ENCODE measurements at places on chromosomes 11 and 22.

GRCh38 chr11:57899378-57899777 is 124.3 kb upstream of the OR9Q1 start:
- no peak for DNase-seq

DNA sequence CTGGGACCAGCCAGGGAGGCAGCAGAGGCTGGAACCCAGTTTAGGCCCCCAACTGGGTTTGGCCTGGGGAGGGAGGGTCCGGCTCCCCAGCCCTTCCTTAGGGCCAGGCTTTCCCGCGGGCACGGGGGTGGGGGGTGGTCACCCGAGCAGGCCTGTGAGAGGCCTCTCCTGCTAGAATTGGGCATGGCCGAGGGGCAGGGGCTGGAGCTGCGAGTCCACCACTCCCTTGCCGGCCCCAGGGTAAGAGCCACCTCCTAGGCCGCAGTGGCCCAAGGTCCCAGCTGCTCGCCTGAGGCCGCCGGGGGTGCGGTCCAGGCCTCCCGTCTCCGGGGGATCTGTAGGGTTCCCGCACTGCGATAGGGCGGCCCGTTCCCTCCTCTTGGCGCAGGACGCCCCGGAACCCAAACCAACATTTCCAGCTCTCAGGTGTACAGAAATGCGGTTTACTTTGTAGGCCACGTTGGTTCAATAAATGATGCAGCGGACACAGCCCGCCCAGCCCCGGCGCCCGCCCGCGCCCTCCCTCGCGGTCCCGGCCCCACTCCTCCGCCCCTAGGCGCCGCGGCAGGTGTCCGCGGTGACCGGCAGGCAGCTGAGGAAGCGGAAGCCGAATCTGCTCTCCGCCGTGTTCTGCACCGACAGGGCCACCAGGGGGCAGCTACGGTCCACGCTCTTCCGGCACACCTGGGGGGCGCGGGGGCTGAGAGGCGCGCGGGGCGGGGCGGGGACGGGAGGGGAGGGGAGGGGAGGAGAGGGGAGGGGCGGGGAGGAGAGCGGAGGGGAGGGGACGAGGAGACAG is 5.9 kb downstream of the LMNTD2 start:
- DNase-seq, result no peak

DNA sequence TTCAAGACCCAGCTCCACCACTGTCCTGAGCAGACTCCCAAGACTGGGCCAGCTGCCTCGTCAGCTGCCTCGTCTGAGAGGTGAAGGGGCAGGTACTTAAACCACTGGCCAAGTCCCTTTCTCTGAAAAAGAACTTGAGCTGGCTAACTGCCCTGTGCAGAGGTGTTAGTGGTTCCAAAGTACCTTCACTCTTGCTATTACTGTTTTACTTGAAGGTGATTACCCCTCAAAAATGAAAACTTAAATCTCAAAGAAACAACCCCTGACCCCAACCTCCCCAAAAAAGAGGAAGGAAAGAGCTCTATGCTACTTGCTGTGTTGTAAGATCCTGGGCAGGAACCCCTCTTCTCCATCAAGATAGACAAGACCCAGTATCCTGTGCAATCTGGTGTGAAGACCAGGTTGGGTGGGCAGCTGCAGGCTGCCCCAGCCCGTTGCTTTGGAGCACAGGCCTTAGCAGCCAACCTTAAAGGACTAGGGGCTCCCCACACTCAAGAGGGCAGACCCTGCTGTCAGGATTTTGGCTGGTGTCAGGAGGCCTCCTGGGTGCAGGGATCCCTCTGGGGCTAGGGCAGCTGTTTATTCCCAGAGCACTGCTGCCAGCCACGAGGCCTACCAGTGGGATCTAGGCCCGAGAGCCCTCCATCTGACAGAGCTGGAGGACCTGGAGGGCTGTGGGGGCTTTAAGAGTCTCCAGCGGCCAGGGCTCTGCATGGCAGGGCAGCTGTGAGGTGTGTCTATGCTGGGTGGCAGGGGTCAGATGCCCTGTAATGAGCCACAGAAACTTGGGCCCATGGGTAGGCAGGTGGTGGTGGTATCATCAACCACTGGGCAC is 13.0 kb downstream of the GUCD1 start:
- no peak for DNase-seq

DNA sequence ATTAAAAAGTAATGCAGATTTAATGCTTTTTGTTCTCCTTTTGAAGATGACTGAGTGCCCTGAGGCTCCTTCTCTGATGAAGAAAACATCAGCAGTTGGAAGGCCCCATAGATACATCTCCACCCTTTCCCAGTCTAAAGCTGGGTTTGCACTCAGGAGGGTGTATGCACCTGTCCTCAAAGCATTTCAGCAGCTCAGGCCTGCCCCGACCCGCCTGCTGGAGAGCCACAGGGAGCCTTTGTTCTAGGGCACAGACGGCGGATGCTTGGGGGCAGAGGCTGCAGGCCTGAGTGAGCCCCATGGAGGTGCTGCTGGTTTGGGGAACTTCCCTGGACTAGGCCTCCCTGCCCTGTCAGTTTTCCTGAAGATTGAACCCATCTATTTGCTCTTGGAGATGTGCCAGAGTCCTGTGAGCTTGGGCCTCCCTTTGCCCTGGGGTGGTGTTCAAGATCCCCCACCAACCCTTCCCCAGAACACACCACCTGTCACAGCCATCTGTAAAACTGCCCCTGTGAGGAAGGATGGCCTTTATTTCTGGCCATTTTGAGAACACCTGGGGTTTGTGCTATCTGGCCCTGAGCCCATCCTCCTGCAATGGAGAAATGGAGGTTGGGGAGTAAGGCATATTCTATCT is 160.0 kb downstream of the NAV2 start:
- DNase-seq, result no peak

DNA sequence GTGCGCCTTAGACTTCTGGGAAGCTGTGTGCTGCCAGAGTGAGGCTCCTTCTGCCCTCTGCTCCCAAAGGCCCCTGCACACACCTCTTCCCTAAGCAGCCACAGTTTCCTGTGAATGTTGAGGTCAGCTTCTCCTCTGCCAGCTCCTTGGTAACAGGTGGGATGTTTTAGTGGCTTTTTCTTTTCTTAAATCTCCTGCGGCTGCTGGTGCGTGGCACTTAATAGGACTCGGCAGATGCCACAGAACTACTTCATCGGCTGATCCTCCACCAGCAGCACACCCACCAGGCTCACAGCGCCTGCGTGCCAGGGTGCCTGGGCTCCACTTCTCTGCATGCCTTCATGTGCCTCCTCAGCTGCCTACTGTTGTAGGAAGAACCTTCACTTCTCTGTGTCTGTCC is 87.8 kb downstream of the RCN1 start:
- DNase-seq, result no peak

GRCh38 chr22:47114813-47115517 is 352.5 kb downstream of the TBC1D22A start:
- DNase-seq, result no peak

DNA sequence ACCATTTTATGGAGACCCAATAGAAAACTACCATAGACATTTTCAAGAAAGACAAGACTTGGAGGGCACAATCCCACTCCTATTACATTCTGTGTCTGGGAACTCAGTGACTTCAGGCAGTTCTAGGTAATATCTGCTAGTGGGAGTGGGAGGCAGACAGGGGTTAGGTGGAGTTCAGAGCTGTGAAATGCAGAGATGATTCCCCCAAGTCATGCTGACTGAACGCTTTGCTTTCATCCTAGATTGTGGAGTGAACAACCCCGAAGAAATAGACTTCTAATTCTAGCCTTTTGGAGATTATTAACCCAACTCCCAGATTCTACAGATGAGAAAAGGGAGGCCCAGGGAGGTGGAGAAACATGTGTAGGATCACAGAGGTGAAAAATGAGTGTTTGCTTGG is 437.8 kb upstream of the CADM1 start:
- DNase-seq, result no peak

DNA sequence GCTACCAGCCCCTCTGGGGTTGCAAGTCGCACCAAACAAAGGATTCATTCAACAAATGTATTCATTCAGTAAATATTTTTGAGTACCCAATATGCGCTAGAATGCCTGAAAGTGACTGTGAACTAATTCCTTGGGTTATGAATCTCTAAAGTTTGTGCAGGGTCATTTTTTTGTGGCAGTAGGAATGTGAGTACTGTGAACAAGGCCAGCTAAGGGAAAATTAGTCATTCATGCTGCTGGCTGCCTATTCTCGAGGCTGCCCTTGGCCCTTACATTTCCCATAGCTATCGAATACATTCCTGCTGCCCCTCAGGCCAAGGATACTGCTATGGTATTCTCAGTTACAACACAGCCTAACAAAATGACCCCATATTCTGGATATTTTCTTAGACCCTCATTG is 141.6 kb downstream of the TRPC6 start:
- no peak for DNase-seq

DNA sequence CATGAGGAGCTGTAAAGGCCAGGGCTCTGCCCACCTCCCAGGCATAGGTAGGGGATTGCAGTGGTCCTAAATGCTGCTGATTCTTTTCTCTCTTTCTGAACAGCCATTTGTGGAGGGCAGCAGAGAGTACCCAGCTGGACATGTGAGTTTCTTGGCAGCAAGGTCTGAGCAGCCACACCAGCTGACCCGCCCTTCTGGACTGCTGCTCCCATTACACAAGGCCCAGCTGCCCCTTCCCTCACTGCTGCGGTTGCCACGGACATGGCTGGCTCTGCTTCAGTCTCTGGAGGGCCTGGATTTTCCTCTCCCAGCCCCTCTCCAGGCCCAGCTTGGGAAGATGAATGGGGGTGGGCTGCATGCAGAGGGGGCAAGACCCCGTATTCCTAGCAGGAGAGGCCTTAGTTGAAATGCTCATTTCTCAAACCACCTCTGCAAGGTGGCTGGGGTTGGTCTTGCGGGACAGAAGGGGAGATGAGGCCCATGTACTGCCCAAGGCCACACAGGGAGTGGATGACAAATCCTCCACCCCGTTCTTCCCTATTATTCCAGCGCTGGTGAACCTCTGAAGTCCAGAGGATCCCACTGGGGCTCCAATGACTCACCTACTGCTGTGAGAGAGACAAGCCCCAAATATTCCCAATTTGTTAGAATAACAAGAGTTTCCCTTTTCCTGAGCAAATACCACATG is 4.6 kb downstream of the LGALS12 start:
- DNase-seq, result no peak
